ENCODE measurements at places on chromosomes 4 and X.

GRCh38 chrX:106150701-106151100, 17.4 kb upstream of the PWWP3B start:
- no peak for DNase-seq

GRCh38 chrX:8075636-8076035, 95.4 kb downstream of the VCX2 start:
- no peak for DNase-seq

DNA sequence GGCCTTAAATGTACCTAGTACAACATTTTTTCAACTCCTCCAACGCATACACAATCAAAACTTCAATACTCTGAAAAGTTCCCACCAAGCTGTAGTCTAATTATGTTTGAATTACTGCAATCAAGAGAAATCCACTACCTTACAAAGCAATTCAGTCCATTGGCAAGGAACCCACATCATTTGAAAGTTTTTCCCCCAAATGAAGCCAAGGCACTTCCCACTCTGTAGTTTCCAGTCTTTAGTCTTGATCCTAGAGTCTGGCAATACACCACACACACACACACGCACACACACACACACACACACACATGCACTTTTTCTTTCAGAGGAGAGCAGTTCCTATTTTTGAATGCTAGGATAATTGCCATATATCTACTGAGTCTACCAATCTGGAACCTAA, 79.6 kb downstream of the ANTXR2 start:
- no peak for DNase-seq

GRCh38 chr4:6916069-6916586, 6.5 kb downstream of the TBC1D14 start:
- DNase-seq = no peak

DNA sequence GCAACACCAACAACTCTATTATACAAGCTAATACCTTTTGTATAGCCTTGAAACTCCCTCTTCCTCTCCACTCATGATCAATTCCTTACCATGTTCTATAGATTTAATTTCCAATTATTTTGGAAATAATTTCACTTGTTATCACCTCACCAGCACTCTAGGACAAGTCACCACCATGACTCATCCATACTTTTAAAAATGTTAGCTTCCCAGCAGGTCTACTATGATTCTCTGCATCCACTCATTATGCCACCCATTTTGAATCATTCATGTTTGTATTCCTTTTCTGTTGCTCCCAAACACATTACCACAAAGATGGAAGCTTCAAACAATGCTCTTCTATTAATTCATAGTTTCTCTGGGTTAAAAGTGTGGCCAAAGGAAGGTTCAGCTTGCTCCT, 469.6 kb downstream of the PDGFC start:
- no peak for DNase-seq

DNA sequence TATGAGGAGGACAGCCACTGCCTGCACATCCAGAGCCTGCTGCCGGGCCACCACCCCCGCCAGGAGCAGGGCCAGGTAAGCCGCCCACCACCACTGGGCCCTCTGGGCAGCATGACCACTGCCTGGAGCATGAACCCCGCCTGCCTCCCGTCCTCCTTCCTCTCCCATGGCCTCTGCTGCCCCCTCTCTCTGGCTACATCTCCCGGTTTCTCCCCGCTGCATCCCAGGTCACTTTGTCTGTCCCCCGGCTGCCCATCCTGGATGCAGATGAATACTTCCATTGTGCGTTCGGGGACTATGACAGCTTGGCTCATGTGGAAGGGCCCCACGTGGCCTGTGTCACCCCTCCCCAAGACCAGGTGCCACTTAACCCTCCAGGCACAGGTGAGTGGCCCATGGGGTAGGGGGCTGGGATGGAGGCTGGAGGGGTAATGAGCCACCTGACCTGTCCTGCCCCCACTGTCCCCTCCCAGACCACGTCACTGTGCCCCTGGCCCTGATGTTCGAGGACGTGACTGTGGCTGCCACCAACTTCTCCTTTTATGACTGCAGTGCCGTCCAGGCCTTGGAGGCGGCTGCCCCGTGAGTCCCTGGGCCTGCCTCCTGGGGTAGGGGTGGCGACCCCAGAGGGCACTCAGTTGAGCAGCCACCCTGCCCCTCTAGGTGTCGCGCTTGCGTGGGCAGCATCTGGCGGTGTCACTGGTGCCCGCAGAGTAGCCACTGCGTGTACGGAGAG, 6.0 kb downstream of the PLXNB3 start:
- DNase-seq = no peak

Measured in activated CD4-positive, alpha-beta T cell treated with anti-CD3 and anti-CD28 coated beads, Interleukin-10, Interleukin-2, amounts not matched to agents 100 ng/mL and 50 ng/mL, durations not matched to agents 16 hours and 8 hours (primary cell).